ENCODE measurements at places on chromosomes 1 and 21. TPM values are rescaled to one million over a fixed set of nuclear protein-coding genes. Genes with fewer than 3 reads are reported as not detected.

ACTA1 gene
- total RNA-seq = not detected

PDC gene
- total RNA-seq = 0.38 TPM

DPYD gene
- total RNA-seq = 67.1 TPM

MTARC2 gene
- total RNA-seq = 4.8 TPM

IL6R gene
- total RNA-seq = 4.6 TPM

AMY1B gene
- not detected for total RNA-seq

RYR2 gene
- not detected for total RNA-seq

KMO gene
- 0.56 TPM for total RNA-seq

TMEM52 gene
- 0.19 TPM for total RNA-seq

TEX38 gene
- not detected for total RNA-seq

HTR6 gene
- total RNA-seq = not detected

BSND gene
- not detected for total RNA-seq

ACP6 gene
- total RNA-seq = 5.1 TPM

LEMD1 gene
- total RNA-seq = not detected

TDRD5 gene
- total RNA-seq = not detected

CFAP45 gene
- 0.28 TPM for total RNA-seq

ST6GALNAC3 gene
- 0.85 TPM for total RNA-seq

RNF186 gene
- total RNA-seq = not detected

CFHR5 gene
- total RNA-seq = not detected

SYDE2 gene
- total RNA-seq = 4.6 TPM

TMCO2 gene
- not detected for total RNA-seq

FAM72C gene
- total RNA-seq = 2.5 TPM

KRTAP12-2 gene
- total RNA-seq = not detected

SEMA4A gene
- total RNA-seq = 0.19 TPM

NTMT2 gene
- not detected for total RNA-seq

GAS5 gene
- 418 TPM for total RNA-seq

DCAF6 gene
- total RNA-seq = 82.3 TPM

MAP3K21 gene
- total RNA-seq = 0.19 TPM

LCA5L gene
- 1.4 TPM for total RNA-seq

RCC2 gene
- total RNA-seq = 95.9 TPM

RIIAD1 gene
- not detected for total RNA-seq

TRIM63 gene
- not detected for total RNA-seq

HHAT gene
- 4.0 TPM for total RNA-seq

SPRR4 gene
- total RNA-seq = not detected

FCRL6 gene
- total RNA-seq = not detected

OPRD1 gene
- not detected for total RNA-seq

LTN1 gene
- total RNA-seq = 36.6 TPM

ZBTB8B gene
- total RNA-seq = under 0.01 TPM

SLC16A1 gene
- 126 TPM for total RNA-seq

C8A gene
- not detected for total RNA-seq

GIPC2 gene
- total RNA-seq = 5.9 TPM

GJB5 gene
- 0.56 TPM for total RNA-seq

HIVEP3 gene
- total RNA-seq = 2.0 TPM

HNRNPR gene
- total RNA-seq = 53.8 TPM

CD1B gene
- total RNA-seq = not detected

TBX15 gene
- 1.7 TPM for total RNA-seq

OR2L3 gene
- total RNA-seq = not detected

MANEAL gene
- total RNA-seq = 0.38 TPM

CHI3L1 gene
- total RNA-seq = 5.4 TPM

CD101 gene
- under 0.01 TPM for total RNA-seq

B3GALT5 gene
- total RNA-seq = under 0.01 TPM

IFI44 gene
- total RNA-seq = 19.2 TPM

SPATA1 gene
- total RNA-seq = 0.96 TPM

FAM76A gene
- total RNA-seq = 14.9 TPM

USH2A gene
- not detected for total RNA-seq

OSCP1 gene
- 7.1 TPM for total RNA-seq

GPR161 gene
- total RNA-seq = 11.7 TPM

HES3 gene
- not detected for total RNA-seq

Data from regular cardiac myocyte (primary cell).